Thoracic aorta (tissue), 2 donors: ENCODE measurements at places on chromosomes 1 and 21.

- DNase-seq, result no peak
Observed at GRCh38 chr1:172719066-172719627, 60.2 kb downstream of the FASLG start.

DNA sequence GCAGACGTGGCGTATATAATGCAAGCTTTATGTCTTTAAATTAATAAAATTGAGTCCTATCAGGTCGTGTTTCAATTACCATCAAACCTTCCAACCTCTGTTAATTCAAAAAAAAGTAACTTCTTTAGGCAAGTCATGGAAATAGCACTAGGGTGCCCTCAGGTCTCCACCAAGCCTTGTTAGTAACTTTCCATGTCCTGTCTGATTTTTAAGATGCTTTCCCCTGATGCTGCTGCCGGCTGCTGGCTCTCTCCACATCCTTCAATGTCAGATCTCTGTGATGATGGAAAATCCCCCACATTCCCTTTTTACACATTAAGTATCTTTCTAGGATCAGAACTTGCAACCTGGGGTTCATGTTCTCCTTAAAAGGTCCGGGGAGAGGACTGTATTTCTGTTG lies 3.0 kb downstream of the ERG start:
- no peak for DNase-seq

- DNase-seq, result no peak
Observed at GRCh38 chr1:3547055-3548005, 64.0 kb downstream of the MEGF6 start.

- no peak for DNase-seq
Observed at GRCh38 chr1:218247339-218247738, 37.8 kb upstream of the RRP15 start.

DNA sequence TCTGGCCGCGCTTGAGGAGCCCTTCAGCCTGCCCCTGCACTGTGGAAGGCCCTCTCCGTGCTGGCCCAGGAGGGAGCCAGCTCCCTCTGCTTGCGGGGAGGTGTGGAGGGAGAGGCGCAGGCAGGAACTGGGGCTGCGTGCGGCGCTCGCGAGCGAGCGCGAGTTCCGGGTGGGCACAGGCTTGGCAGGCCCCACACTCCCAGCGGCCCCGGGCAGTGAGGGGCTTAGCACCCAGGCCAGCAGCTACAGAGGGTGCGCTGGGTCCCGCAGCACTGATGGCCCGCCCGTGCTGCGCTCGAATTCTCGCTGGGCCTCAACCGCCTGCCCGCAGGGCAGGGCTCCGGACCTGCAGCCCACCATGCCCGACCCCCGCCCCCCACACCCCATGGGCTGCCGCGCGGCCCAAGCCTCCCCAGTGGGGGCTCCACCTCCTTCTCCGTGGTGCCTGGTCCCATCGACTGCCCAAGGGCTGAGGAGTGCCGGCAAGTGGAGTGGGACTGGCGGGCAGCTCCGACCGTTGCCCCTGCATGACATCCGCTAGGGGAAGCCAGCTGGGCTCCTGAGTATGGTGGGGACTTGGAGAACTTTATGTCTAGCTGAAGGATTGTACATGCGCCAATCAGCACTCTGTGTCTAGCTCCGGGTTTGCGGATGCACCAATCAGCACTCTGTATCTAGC lies 46.0 kb downstream of the COL24A1 start:
- no peak for DNase-seq

DNA sequence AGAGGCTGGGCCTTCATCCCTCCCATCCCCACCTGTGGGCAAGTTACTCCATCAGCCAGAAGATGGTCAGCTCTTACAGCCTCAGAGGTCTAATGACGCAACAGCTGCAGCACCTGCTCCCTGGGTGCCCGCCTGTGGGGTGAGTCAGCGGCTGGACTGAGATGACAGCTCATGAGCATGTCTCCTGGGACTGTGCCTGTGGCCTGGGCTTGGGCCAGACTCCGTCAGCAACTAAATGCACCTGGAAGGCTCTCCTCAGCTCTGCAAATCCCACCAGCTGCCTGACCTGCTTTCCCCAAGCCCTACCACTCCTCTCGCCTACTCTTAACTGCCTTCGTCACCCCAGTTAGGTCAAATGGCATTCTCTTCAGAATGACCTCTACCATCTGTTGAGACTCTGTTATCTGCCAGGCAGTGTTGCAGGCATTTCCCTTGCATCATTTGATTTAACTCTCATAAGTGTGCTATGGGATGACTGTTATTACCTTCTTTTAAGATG lies 47.7 kb downstream of the ETS2 start:
- DNase-seq, result no peak

- no peak for DNase-seq
Observed at GRCh38 chr1:100573960-100574359, 36.0 kb downstream of the GPR88 start.

DNA sequence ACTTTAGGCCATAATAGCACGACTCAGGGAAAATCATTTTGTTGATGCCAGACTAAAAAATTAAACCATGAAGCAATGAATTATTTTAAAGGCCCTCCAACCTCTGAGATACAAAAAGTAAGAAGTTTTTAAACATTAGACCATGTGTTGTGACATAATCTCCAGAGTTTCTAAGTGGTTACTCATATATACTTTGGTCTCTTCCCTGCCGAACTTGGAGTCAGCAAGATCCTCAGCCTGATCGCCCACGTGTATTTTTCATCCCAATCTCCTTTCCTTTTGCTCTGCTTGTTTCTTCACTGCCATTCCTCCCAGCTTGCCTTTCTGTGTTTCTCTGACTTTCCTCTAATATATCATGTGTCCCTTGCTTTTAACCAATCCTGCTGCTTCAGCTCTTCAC lies 3.8 kb downstream of the ARV1 start:
- DNase-seq, result no peak
